Jurkat, Clone E6-1 (cell line): ENCODE measurements at places on chromosomes 13 and 19.

GRCh38 chr13:112133499-112134390 lies 66.8 kb downstream of the SOX1 start:
- no peak for DNase-seq

DNA sequence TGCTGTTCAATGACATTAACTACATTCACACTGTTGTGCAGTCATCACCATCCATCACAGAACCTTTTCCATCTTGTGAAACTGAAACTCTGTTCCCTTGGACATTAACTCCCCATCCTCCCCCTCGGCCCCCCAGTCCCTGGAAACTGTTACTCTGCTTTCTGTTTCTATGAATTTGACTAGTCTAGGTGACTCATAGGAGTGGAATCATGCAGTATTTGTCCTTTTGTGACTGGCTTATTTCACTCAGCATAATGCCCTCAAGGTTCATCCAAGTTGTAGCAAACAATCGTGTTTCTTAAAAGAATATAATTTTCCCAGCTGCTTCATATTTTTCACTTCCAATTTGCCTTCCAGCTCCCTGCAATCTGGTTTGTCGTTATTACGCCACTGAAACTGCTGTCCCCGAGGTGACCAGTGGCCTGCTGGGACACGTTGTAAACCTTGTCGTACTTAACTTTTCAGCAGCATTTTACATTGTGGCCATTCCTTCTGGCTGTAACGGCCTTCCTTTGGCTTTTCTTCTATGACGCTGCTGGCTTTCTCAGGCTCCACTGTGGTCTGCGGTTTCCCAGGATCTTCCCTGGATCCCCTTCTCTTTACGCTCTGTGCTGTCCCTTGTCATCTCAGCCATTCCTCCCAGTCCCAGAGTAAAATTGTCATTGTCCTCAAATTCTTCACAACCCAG lies 74.0 kb downstream of the DHRS12 start:
- DNase-seq = no peak

- no peak for DNase-seq
These were observed 5.4 kb upstream of the PLAUR start for GRCh38 chr19:43675269-43675879.

DNA sequence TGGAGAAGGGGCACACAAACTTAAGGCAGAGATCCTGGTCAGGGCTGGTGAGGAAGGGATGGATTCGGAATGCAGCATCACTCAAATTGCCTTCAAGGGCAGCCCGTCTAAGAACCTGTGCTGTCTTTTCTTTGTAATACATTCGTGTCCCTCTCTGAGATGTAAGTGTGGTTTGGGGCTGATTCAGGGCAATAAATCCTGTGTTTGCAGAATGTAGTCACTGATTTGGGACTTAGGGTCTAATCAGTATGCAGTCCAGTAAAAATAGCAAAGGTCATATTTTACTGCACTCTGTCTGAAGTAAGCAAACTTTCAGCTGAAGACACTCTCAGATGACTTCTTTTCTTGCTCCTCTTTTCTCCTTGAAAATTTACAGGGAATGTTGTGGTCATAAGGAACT lies 93.8 kb upstream of the C1QTNF9B start:
- no peak for DNase-seq

- DNase-seq = no peak
These were observed 88.4 kb upstream of the IRS2 start for GRCh38 chr13:109874484-109875454.

DNA sequence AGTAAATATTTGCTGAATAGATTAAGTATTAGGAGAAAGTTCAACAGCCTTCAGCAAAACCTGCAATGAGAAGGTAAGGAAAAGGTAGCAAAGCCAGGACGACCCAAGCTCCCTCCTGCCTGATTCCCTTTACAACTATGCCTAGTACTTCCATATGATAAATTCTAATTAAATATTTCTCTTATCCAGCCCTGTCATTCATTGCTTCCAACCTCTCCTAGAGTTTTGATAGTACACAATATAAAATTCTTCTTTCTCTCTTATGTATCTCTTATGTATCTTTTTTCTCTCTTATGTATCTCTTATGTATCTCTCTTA lies 187.2 kb downstream of the DCT start:
- DNase-seq = no peak

DNA sequence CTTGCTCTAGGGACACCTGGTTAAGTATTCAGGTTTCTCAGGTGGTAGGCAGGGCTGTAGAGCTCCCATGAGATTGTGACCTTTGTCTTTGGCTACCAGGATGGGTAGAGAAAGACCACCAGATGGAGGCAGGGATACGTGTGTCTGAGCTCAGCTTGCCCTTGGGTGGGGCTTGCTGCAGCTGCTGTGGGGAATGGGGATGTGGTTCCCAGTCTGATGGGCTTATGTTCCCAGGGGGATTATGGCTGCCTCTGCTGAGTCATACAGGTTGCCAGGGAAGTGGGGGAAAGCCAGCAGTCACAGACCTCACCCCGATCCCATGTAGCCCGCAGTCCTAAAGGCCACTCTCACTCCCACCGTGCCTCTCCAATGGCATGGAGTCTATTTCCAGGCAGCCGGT lies 659.9 kb upstream of the KLF12 start:
- DNase-seq = no peak

DNA sequence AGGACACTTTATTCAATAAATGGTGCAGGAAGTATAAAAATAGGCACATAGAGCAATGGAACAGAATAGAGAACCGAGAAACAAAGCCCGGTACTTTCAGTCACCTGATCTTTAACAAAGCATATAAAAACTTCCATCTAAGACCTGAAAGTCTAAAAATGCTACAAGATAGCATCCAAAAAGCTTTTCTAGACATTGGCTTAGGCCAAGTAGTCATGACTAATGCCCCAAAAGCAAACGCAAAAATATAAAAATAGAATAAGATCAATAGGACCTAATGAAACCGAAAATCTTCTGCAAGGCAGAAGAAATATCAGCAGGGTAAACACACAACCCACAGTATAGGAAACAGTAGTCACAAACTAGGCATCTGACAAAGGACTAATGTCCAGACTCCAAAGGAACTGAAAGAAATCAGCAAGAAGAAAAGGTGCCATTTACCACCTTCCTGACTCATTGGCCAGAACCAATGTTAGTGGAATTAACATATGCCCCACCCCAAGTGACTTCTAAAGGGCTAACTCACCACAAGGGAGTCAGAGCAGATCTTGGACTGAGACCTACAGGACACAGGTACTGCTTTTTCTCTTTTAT lies 40.8 kb upstream of the CEACAM21 start:
- no peak for DNase-seq

DNA sequence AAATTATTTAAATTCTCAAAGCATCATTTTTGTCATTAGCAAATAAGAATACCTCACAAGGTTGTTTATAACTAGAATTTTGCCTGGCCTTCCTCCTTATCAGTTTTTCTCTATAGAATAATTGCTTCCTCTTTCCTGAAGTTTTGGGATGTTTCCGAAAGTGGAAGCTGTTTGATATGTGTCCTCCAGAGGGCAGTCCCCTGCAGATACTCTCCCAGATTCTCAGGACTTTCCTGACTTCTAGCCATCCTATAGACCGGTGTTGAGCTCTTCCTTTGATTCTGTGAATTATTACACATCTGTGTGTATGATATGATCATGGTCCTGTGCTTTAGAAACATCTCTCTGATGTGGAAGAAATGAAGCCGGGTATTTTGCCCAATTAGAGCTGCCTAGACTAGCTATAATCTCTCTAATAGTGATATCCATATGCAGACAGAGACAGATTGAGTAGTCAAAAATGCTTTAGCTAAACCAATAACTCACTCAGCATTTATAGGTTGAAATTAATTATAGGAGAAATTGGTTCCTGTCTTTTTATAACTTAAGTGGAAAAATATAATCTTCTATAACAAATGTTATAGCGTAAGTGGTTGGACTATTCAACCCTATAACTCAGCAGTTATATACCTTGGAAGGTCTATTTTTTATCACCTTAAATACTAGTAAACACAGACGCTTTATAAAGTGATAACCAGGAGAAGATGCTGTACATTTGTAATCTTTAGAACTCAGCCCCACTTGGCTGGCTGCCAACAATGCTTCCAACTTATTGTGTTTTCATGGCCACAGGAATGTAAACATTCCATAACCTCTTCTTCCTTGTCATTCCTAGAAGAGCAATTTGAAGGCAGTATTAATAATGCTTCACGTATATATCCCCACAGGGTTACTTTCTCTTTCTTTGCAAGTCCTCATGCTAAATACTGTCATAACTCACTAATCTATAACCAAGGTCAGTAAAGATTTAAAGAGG lies 201.0 kb upstream of the RXFP2 start:
- no peak for DNase-seq

DNA sequence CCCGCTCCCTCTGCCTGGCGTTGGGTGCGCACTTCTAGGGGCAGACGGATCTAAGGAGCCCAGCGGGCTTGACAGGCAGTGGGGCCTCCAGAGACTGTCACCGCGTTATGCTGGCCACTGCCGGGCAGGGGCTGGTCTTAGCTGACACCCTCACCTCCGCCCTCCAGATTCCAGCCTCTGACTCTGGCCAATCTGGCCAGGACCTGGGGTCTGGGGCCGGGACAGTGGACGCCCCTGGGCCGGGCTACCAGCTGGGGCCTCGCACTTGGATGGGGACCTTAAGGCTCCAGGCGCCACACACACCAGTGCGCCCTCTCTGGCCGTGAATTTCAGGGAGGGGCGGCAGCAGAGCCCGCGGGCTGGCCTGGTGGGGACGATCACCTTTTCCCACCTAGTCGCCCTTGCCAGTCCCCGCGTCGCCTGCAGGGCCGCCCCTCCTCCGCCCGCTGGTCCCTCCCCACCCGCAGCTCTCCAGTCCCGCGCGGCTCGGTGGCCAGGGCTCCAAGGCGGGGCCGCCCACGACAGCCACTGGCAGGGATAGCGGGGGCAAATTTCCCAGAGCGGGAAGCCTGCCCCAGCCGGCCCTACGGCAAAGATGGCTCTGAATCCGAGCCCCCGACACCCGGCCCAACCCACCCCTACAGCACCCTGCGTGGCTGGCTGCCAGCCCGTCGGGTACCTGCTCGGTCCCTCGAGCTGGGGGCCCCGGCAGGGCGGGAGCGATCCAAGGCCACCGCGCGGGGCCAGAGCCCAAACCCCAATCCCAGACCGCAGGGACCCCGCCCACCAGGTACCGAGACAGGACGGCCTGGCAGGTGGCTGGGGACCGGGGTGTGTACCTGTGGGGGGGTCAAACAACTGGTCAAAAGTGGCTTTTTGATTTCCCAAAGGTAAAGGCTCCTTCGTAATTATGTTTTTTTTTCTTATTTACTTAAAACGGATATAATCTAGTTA lies 6.1 kb upstream of the ZNF98 start:
- no peak for DNase-seq

- no peak for DNase-seq
These were observed 13.4 kb upstream of the FNDC3A start for GRCh38 chr13:48962281-48962680.

DNA sequence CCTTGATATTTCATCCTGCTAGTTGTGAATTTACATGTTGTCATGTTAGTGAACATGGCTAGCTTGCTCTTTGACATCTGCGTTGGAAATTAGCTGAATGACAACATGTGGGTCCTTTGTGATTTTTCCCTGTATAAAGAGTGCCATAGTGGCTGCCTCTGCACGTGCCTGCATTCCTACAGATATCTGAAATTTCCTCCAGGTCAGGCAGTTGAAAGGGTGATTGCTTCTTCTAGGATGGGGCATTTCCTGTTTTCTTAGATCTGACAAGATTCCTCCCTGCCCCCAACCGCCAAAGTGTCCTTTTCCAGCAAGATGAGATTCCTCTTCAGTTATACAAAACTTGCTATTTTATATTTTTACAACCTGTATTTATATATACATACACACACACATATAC lies 8.8 kb downstream of the ZNF525 start:
- DNase-seq = no peak

DNA sequence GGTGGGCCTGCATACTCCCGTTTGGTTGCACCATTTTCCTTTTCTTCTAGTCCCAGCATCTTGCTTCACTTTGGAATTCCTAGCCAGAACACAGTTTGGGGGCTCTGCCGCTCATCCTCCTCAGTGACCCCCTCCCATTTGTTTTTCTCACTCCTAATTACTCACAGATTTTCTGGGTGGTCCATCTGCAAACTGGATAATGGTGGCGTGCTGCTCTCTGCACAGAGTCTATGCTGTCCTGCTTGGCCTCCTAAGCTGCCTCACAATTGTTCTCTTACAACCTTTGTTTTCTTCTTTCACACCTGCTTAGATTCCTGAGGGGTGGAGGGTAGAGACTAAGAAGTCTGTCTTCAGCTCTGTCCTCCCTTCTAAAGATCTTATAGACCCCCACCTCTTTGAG lies 80.8 kb downstream of the SHISA2 start:
- DNase-seq = no peak

- no peak for DNase-seq
These were observed 752.8 kb downstream of the LIG4 start for GRCh38 chr13:107462501-107462900.

GRCh38 chr13:109481040-109481439 lies 305.3 kb downstream of the IRS2 start:
- no peak for DNase-seq

DNA sequence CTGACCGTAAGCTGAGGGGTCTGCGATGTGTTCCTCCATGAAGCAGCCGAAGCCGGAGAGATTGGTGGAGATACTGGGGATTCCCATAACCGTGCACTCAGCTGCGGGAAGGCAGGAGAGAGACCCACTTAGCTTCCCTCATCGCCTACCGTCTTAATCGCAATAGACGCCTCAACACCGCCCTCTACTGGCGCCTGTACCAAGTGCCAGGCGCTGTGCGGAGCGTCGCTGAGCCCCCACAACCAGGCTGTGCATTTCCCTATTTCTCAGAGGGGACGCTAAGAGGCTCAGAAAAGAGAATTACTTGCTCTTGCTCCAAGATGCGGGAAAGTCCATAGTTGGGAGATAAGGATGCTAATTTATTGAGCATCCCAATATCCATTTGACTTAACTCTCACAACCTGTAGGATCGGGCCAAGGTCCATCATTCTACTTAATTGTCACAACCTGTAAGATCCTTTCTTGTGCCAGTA lies 5.8 kb downstream of the FTL start:
- peak; percentile 70 for DNase-seq

DNA sequence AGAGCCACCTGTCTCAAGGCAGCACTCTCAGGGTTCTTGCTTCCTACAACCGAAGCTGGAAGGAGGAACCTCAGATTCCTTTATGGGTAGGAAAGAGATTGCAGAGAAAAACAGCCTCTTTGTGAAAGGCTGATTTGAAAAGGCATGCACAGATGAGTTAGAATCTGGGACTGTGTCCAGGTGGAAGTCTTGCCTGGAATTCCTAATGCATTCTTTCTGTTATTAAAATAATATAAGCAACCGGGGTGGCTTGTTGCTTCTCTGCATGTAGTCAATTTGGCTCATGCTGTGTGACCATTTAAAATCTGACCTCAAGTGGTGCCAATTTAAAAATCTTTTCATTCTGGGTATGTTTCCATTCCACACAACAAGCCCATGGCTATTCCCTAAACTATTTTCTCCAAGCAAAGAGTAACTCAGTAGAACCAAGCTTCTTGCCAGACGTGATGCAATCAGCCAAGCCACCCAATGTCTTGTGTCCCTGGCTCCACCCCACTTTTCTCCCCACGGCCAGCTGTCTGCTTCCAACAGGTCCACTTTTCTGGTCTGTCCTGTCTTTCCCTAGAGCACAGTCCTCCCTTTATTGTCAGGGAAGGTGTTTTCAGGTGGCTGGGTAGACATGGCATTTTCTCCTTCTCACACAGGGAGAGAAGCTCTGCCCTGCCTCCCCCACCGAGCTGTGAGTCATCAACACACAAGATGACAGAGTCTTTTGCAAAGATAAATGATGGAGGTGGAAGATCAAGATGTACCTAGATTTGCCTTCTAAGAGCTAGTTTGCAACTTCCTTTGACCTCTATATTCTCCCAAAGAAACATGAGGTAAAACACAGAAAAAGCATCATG lies 394.3 kb downstream of the FOXO1 start:
- DNase-seq = no peak
